ENCODE measurements at places on chromosomes 11 and 22. TPM values are rescaled to one million over a fixed set of nuclear protein-coding genes. Genes with fewer than 3 reads are reported as not detected.

LRP4 gene
- total RNA-seq = 17.0 TPM

RFPL2 gene
- 0.26 TPM for total RNA-seq

KIRREL3 gene
- 4.4 TPM for total RNA-seq

KCNJ11 gene
- 1.2 TPM for total RNA-seq

GRCh38 chr22:19479355-19480172 lies at the start of gene CDC45:
TSS of gene CDC45 (plus strand) at chr22:19479920. CDS start at chr22:19479969, 49 bp downstream.
- DNase-seq = peak; percentile 97
- H3K36me3 ChIP-seq = peaks cover 32% of the 10 kb centered on the region
- H3K27ac ChIP-seq = peak within 1 kb of the TSS; percentile 99
- H3K27me3 ChIP-seq = no peaks in the 10 kb centered on the region
- peaks cover 20% of the 10 kb centered on the region for H3K4me1 ChIP-seq
- peak within 1 kb of the TSS; percentile 99 for H3K4me3 ChIP-seq

GRCh38 chr11:61611309-61611708 lies 30.4 kb upstream of the SYT7 start:
- H3K27ac ChIP-seq = no peak overlapping the region
- H3K36me3 ChIP-seq = no peaks in the 10 kb centered on the region
- H3K4me3 ChIP-seq = no peak overlapping the region
- no peaks in the 10 kb centered on the region for H3K27me3 ChIP-seq
- no peaks in the 10 kb centered on the region for H3K4me1 ChIP-seq

- H3K36me3 ChIP-seq = no peaks in the 10 kb centered on the region
- DNase-seq = no peak
- H3K27me3 ChIP-seq = no peaks in the 10 kb centered on the region
- no peak overlapping the region for H3K4me3 ChIP-seq
- no peak overlapping the region for H3K27ac ChIP-seq
- H3K4me1 ChIP-seq = no peaks in the 10 kb centered on the region
These were observed 476.8 kb downstream of the METTL15 start for GRCh38 chr11:28584992-28585391.

GRCh38 chr11:6746086-6746618 lies 25.6 kb downstream of the OR2AG2 start:
- H3K27me3 ChIP-seq = no peaks in the 10 kb centered on the region
- DNase-seq = peak; percentile 82
- H3K4me3 ChIP-seq = peak overlapping the region; percentile 71
- peaks cover 55% of the 10 kb centered on the region for H3K4me1 ChIP-seq
- no peaks in the 10 kb centered on the region for H3K36me3 ChIP-seq

DNA sequence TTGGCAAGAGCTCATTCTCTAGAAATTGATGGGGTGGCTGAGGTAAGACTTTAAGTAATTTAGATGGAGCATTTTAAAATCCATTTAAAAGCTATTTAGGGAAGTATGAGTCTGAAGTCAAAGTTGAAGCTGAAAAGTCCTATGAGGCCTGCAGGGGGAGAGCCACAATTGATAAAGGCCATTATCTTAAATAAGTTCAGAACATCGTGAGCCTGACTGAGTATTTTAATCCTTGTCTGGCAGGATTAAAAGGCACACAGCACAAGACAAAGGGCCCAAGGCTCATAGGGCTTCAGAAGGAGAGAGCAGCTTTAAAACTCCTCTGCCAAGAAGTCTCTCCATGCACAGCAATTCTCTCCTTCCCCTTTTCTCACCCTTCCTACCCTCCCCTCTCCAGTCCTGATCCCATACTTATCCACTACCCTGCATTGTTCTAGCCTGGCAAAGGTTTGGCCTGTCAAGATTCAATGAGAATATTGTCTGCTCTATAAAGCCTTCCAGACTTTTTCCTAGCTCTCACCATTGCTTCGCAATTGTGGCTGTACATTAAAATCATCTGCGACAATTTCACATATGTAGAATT lies 1312.9 kb downstream of the FAM181B start:
- H3K27me3 ChIP-seq = no peaks in the 10 kb centered on the region
- no peaks in the 10 kb centered on the region for H3K4me1 ChIP-seq
- no peak overlapping the region for H3K4me3 ChIP-seq
- H3K36me3 ChIP-seq = no peaks in the 10 kb centered on the region

DNA sequence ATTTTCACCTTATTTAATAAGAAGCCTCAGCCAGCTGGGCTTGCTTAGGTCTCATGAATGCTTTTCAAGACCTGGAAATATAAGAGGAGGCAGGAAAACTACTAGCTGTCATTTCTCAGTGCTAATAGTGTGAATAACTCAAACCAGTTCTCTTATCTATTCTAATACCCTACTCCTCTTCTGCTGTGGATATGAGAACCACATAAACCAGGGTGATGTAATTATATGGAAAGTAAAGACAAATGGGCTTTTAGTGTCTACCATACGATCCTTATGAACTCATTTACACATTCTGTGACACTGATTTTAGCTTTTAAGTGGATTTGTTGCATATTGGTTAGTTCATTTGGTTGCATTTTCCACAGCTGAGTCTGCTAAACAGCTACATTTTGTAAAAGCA lies 8.6 kb downstream of the PDGFD start:
- H3K27ac ChIP-seq = no peak overlapping the region
- DNase-seq = no peak
- H3K36me3 ChIP-seq = no peaks in the 10 kb centered on the region
- peaks cover 4% of the 10 kb centered on the region for H3K4me1 ChIP-seq

All from spleen (tissue), 13 donors.